ENCODE measurements at places on chromosomes 12 and 14.
A peak's percentile ranks its signal among the peaks of the same experiment; 100 is the strongest.

DNA sequence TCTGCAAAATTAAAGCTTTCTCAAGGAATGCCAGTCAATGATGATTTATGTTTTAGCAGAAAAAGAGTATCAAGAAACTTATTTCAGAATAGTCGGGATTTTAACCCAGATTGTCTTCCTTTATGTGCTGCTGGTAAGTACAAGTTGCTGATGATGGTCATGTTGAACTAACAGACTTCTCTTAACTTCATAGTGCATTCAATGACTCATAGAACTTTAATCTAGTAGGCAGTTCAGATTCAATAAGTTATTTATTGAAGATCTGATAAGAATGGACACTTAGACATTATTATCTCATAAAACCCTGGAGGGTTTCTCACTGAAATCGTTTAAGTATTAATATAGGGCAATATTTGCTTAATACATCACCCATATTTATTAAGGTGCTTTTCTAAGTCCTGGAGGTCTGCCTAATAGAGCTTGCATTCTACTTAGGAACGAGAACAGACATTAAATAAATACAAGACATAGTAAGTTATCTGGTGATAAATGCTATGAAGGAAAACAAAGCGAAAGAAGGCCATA is 33.8 kb downstream of the TOGARAM1 start:
- DNase-seq: no peak

- no peak for DNase-seq
Measured at GRCh38 chr14:23577004-23577681, 1.4 kb downstream of the JPH4 start.

DNA sequence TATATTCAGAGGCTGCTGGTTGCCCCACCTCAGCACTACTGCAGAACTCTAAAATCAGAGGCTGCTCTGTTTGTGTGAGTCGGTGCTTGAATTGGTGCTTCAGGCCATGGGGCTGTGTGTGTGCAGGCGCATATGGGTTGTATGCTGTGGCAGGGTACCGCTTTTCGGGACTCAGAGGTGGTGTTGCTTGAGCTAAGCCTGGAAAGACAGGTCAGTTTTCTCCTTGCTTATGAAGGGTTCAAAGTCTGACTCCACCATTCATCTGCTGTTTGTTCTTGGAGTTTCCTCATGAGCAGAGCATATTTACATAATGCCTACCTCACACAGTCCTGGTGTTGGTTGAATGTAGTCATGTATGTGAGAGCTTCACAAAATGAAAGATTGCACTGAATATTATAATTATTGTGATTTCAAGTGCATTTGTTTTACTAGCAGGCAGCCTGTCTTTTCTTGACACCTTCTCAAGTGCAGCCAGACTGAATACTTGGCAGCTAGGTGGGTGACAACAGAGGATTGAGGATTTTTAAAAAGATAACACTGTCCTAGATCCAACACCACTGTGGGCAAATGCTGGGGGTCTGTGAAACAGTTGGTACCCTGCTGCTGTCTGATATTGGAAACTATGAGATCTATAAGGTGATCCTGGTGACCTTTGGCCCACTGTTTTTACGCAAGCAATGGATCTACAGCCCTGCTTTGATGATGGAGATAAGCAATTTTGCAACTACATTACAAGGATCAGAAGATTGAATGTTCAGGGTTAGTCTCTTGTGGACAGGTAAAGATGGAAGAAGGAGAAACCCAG is 1.0 kb upstream of the ANG start:
- DNase-seq: no peak

- DNase-seq: no peak
Measured at GRCh38 chr12:51905471-51906429, 1.6 kb upstream of the ACVRL1 start.

- no peak for DNase-seq
Measured at GRCh38 chr12:88188180-88188579, 46.1 kb downstream of the TMTC3 start.

- DNase-seq: no peak
Measured at GRCh38 chr12:18651525-18651924, 86.3 kb downstream of the PLCZ1 start.

GRCh38 chr14:89430391-89431236 is 13.6 kb upstream of the FOXN3 start:
- DNase-seq: no peak

DNA sequence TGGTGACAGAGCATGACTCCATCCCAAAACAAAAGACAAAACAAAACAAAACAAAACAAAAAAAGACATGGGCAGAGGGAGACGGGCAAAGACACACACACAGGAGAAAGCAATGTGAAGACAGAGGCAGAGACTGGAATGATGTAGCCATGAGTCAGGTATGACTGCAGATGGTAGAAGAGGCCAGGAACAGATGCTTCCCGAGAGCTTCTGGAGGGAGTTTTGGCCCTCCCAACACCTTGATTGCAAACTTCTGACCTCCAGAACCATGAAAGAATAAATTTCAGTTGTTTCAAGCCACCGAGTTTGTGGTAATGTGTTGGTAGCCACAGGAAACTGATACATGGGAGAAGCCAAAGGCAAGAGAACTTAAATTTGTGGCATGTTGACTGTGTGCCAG is 27.1 kb downstream of the VWF start:
- DNase-seq: no peak

DNA sequence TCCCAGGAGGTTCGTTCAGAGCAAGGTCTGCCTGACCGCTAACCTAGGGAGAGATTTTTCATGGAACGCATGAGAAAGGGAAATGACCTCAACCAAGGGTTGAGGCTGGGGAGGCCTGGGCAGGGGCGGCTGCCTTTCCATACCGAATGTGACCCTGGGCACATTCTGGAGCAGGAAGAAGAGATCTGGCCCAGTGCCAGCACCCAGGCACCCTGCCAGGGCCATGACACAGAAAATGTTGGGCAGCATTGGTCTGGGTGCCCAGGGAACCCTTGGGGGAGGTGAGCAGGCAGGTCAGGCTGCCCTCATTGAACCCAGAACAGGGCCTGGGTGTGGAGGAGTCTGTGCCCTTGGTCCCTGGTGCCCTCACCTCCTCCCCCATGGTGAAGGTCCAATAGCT is 106.8 kb downstream of the CALM1 start:
- DNase-seq: peak; percentile 25

- no peak for DNase-seq
Measured at GRCh38 chr12:56296295-56296694, 3.8 kb downstream of the CS start.

GRCh38 chr12:116332705-116333380 is 55.4 kb upstream of the MED13L start:
- peak; percentile 82 for DNase-seq

GRCh38 chr14:65879248-65880009 is 466.9 kb downstream of the FUT8 start:
- no peak for DNase-seq

DNA sequence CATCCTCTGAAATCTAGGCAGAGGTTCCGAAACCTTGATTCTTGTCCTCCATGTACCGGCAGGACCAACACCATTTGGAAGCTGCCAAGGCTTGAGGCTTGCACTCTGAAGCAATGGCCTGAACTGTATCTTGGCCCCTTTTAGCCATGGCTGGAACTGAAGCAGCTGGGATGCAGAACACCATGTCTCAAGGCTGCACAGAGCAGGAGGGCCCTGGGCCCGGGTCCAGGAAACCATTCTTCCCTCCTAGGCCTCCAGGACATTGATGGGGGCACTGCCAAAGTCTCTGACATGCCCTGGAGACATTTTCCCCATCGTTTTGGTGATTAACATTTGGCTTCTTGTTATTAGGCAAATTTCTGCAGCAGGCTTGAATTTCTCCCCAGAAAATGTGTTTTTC is 198.7 kb downstream of the EFCAB11 start:
- DNase-seq: no peak

- no peak for DNase-seq
Measured at GRCh38 chr12:13153180-13153579, 43.3 kb upstream of the EMP1 start.

DNA sequence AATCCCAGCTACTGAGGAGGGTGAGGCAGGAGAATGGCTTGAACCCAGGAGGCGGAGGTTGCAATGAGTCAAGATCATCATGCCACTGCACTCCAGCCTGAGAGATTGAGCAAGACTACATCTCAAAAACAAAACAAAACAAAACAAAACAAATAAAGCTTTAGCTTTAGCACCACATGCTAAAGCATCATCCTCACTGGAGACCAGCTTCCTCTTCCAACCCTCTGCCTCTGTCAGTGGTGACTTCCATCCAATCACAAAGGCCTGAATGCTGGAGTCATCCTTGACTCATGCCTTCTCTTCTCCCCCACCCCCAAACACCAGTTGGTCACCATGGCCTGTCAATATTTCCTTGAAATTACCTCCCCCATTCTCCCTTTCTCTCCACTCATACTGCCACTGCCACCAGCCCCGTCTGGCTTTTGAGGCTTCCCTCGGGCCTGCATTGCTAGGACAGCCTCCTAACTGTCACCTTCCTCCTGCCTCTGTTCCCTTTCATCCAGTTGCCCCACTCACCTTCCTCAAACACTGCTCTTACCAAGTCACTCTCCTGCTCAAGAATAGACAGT is 1.4 kb downstream of the ZNF385A start:
- DNase-seq: no peak

Data from NCI-H2029 (cell line).